ENCODE measurements at places on chromosomes 7 and 10.
A peak's percentile ranks its signal among the peaks of the same experiment; 100 is the strongest.

- no peak for DNase-seq
These were observed 15.4 kb downstream of the ADCYAP1R1 start for GRCh38 chr7:31067491-31067890.

DNA sequence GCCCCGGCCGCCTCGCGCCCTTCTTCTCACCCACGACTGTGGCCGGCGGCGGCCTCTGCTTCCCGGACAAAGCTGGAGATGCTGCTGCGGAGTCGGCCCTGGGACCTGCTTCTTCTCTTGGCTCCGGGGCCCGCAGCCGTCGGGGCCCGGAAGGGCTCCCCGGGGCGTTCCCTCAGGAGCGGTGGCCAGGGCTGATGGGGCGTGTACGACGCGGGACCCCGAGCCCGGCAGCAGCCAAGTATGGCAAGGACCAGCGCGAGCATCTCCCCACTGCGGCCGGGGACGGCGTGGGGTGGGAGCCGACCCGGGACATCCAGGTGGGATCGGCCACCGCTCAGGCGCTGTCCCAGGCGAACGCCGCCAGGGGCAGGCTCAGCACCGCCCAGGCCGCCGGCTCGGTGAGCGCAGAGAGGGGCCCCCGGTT is 27.6 kb upstream of the BMS1 start:
- no peak for DNase-seq

DNA sequence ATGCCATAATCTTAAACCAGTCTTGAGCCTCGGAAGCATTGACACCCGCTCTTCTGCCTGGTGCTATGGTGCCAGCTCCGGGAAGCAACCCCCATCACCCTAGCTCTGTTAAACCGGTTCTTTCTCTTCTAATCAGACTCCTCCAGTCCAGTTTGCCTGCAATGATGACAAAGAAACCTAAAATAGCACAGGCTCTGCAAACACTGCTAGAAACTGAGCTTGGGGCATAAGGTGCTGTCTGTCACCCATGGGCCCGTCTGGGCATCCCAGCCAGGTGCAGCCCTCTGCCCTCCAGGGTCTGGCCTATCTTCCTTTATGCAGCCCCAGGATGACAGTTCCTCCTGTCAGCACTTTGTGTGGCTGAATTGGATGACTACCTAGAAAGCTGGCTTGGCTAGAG is 14.2 kb upstream of the CAMK2G start:
- no peak for DNase-seq

DNA sequence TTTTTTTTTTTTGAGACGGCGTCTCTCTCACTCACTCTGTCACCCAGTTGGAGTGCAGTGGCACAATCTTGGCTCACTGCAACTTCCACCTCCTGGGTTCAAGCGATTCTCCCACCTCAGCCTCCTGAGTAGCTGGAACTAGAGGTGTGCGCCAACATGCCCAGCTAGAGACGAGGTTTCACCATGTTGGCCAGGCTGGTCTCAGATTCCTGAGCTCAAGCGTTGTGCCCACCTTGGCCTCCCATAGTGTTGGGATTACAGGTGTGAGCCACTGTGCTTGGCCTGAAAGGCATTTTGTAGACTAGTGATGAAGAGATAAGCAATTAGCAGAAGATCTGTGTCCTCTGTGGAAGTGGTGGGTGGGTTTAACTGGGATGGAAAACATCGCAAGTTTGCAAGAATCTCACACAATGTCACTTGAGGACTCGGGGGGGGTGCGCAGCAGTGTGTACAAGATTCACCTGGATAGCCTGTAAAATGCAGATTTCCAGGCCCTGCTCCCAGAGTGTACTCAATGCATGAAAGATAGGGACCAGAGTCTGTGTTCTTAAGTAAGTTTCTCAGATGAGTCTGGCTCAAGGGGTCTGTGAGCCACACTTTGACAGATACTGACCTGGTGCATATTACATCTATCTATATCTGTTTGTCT is 10.9 kb downstream of the CYP17A1 start:
- DNase-seq = no peak

- DNase-seq = no peak
These were observed 18.6 kb downstream of the NSMCE4A start for GRCh38 chr10:121956111-121957061.

- no peak for DNase-seq
These were observed 4.1 kb downstream of the OR9A4 start for GRCh38 chr7:141920281-141920680.

DNA sequence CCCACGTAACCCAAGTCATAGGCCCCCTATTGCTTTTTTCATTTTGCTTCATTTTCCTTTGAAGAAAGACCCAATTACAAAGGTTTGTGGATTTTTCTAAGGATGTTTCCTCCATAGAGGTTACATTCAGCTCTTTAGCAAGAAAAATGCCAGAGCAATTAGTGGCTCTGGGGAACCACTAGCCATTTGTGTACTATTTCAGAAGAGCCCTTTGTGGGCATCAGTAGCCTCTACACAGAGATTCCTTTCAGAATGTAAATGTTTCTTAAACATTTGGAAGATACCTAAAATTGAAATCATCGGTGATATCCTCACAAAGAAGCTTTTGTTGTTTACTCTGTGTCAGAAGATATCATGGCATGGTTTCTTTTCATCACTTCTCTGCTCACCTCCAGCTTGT is 291.0 kb upstream of the KMT2E start:
- peak; percentile 73 for DNase-seq

- DNase-seq = no peak
These were observed 168.1 kb downstream of the GALNT17 start for GRCh38 chr7:71300086-71300485.

DNA sequence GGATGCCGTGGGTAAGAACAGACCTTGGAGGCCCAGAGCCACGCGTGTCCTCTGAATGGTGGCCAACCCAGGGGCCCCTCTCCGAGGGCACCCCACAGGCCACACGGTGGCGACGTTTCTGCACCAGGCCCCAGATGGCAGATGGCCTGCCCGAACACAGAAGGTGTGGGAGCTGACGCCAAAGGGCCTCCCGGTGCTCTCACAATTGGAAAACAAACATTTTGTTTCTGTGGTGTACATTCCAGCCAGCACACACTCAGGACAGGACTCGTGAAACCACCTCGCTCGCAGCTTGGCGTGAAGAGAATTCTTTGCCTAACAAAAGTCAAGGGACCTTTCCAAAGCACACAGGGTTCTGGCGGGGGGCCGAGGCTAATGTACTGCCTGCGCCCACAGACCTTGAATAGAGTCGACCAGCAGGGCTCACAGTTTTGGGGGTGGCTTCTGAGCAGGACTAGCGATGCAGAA is 112.1 kb downstream of the FAM53B start:
- DNase-seq = no peak

- DNase-seq = peak; percentile 63
These were observed 313.8 kb upstream of the BMPER start for GRCh38 chr7:33591490-33591889.

DNA sequence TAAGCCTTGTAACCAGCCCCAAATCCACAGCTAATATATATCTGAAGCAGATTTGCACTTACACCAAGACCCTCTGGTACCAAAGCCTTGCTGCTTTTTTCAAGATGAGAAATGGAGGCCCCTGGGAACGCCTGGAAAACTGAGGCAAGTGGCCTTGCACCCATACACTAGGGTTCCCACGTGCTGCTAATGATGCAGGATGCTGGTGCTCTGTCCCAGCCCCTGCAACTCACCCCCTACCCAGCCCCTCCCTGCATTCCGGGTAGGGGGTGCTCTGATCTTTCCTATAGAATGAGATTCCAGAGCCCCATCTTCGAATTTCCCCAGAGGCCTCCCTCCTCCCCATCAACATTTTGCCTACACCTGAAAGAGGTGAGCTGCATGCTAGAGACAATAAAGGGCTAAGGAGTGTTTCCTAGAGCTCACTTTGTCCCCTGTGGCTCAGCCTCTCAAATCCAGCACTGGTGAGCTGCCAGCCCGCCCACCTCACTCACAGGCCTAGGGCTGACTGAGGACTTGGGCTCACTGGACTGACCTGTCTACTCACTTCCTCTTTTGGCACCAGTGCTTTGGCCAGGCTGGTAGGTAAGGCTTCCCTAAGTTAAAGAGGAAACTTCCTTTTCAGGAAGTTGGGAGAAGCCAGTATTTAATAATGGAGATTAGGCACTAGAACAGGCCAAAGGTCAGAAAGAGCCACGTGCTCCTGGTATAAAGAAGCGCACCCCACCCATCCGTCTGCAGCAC is 9.8 kb downstream of the RBP4 start:
- no peak for DNase-seq

DNA sequence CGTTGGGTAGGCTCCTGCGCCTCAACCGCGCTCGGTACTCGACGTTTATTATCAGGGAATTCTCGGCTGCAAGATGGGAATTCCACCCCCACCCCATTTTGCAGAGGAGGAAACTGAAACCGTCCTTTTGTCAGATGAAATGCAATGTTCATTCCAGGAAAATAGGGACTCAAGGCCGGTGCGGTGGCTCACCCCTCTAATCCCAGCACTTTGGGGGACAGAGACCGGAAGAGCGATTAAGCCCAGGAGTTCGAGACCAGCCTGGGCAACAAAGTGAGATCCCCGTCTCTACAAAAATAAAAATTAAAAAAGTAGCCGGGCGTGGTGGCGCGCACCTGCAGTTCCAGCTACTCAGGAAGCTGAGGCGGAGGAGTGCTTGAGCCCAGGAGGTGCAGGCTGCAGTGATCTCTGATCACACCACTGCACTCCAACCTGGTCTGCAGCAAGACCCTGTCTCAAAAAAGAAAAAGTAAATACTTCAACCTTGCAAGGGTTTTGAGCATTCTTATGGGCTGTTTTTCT is 720 bp upstream of the RFC2 start:
- DNase-seq = no peak

GRCh38 chr10:51510231-51510630 is 189.2 kb downstream of the CSTF2T start:
- no peak for DNase-seq

DNA sequence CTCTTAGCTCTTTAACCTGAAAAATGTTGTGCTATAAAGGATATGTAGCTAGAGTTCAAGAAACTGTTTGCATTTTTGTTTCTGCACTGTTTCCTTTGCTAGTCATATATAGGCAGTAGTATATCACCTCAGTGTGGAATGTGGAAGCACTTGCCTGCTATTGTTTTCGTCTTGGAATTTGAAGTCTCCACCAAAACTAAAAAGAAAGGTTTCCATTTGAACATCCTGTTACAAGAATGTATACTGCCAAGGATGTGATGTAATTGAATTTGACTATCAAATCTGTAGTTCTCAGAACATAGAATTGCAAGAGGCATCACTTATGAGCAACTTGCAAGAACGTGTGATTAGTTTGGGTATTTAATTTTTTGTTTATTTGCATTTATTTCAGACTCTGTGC is 51.1 kb upstream of the MEOX2 start:
- DNase-seq = no peak

DNA sequence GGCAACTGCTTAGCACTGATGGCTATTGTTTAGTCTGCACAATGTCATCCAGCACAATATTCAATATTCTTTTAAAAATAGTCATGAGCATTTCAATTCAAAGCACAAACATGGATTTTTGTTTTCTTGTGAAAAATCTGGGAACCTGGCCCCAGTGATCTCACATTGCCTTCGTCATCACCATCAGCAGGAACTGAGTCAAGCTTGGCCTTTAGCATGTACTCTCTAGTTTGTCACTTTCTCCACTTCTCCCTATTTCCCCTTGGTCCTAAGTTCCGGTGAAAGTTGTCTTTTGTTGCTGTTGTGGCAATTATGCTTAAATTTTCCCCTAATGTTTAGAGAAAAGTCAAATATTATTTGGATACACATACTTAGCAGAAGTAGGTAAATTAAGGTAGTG is 252.9 kb upstream of the SORCS1 start:
- DNase-seq = no peak

GRCh38 chr10:126369125-126369710 is 19.1 kb downstream of the ADAM12 start:
- no peak for DNase-seq

- no peak for DNase-seq
These were observed 152.0 kb downstream of the HDAC9 start for GRCh38 chr7:18647582-18647981.

- no peak for DNase-seq
These were observed 105.2 kb upstream of the NEBL start for GRCh38 chr10:21002091-21002878.

GRCh38 chr10:84965468-84965867 is 637.1 kb downstream of the CCSER2 start:
- no peak for DNase-seq

GRCh38 chr10:3876350-3876962 is 91.4 kb upstream of the KLF6 start:
- DNase-seq = no peak

All from foreskin melanocyte (primary cell).